ENCODE measurements at places on chromosomes 1 and 21.

- DNase-seq, result no peak
Observed at GRCh38 chr1:154326546-154327465, 1.5 kb downstream of the ATP8B2 start.

DNA sequence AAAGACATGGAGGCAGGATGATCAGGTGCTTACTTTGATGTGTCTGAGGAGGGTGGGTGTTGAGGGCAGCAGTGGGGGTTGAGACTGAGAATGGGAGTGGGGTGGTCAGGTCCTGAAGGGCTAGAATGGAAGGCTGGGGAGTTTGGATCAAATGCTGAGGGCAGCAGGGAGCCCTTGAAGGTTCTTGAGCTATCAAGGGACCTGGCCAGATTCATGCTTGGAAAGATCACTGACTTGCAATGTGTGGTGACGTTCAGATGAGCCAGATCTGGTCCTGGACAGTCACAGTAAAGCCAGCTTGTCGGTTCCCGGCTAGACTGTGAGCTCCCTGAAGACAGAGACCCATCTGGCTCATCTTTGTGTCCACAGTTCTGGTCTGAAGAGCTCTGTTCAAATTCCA is 3.8 kb downstream of the EPHB2 start:
- DNase-seq, result no peak

- DNase-seq, result no peak
Observed at GRCh38 chr1:228292609-228292911, 84.7 kb downstream of the OBSCN start.

DNA sequence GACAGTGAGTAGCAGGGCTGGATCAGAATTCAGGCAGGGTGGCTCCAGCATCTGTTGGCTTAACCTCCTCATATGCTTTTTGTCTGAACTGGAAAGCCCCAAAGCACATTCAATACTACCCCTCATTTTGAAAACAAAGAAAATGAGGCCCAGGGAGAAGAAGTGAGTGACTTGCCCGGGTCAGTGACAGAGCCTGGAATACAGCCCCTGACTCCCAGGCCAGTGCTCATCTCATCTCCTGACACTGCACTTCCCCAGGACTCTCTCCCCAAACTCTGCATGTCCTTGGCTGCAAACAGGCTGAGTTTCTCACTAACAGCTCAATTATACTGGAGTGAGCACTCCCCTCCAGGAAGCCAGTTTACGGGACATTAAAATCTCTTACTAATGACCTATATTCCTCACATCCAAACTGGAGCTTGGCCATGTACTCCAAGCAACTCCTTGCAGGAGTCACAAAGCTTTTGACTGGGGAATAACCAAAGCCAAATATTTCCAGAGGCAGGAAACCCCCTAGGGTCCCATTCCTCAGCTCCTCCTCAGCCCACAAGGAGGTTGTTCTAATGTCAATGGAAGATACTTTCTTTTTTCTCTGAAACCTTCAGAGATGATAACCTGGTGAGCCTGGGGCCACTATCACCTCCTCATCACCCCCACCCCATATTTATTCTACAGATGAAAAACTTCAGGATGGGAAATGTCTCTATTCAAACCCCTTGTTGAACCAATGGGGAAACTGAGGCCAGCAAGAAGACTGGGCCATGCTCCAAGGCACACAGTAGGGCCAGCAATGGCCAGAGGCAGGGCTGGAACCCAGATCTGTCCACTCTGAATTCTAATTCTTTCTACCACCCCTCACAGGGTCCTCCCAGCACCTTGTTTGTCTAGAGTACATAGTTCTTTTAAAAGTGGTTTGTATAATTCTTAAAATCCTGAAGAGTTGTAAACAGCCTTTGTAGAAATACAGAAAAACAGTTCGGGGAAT is 127.0 kb downstream of the PLPP3 start:
- DNase-seq, result no peak

- DNase-seq, result no peak
Observed at GRCh38 chr1:193533853-193534252, 347.4 kb upstream of the B3GALT2 start.

DNA sequence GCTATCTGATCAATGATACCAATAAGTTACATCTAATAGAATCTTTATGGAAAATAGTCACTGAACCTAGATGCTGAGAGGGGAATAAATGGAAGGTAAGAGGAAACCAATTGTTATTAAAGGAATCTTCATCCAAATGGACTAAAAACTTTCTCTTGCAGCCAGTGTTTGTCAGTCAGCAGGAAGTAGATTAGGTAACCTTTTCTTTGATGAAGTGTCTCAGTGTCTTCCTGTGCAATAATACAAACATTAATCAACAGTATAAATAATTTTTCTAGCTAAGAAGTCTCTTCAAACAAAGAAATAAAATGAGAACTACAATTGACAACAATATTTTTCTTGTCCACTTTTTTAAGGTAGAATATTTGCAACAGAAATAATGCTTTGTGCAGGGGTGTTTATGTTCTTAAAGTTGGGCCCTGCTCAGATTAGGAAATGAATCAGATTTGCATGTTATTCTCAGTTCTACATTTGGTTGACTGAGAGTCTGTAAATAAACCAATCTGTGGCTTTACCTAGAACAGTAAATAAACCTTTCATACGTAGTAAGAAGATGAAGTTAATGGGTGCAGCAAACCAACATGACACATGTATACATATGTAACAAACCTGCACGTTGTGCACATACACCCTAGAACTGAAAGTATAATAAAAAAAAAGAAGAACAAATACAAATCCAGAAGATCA is 391.4 kb downstream of the MRPL39 start:
- no peak for DNase-seq

DNA sequence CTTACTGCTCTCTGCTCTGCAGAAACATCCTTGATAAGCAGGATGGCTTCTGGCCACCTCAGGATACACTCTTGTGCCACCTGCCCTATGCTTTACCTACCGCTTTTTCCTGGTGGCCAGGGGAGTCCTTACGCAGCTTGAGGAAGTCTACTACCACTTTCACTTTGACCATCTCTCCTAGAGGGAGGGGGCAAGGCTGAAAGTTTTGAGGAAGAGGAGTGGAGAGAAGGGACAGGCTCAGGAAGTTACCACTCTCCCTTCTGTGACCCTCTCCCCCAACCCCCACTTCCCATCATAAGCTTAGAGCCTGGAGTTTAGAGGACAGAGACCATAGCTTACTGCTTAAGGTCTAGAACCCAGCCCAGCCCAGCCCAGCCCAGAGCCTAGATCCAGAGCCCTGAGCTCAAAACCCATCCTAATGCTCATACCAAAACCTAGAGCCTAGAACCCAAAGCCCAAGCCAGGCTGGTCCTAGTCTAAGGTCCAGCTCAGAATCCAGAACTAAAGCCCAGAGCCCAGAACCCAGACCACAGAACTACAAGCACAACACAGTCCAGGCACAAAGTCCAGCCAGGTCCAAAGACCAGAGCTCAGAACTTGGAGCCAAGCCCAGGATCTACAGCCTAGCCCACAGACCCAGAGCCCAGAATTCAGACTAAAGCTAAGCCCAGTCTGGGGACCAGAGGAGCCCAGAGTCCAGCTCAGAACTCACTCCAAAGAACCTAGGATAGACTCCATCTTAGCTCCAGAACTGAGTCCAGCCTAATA is 18.0 kb upstream of the MFSD2A start:
- DNase-seq, result no peak

DNA sequence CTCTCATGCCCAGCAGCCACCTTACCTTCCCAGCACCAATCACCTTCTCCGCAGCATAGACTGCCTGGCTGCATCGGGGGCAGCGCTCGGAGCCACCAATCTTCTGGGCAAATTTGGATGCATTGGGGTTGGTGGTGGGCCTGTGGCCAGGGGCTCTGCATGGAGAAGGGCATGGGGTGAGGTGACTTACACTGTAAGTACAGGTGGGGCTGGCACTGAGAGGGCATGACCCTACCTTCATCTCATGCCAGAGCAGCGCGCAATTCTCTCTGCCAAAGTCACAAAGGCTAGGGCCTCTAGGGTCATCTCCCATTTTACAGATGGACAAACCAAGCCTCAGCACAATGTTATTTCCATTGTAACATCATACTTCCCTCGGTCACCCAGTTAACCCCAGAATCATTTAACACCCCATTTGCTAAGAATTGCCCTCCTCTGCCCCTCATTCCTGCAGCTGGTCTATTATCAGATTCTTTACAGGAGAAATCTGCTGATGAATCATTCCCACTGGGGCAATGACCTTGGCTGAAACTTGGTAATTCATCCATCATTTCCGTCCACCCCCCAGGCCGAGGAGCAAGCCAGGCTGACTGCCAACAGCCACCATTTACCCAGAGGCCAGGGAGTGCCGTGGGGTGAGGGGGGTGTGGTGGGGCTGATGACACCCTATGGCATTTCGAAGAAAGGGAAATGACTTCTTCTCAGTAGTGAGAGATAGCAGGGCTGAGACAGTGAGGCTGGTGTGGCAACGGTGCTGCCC is 17.9 kb downstream of the CSRP1 start:
- peak; percentile 52 for DNase-seq

- peak; percentile 86 for DNase-seq
Observed at GRCh38 chr1:236142253-236143103, at the start of gene GPR137B. Gene GPR137B, plus strand, starts transcription at chr1:236142539. Its CDS starts 84 bp downstream, at chr1:236142623.

DNA sequence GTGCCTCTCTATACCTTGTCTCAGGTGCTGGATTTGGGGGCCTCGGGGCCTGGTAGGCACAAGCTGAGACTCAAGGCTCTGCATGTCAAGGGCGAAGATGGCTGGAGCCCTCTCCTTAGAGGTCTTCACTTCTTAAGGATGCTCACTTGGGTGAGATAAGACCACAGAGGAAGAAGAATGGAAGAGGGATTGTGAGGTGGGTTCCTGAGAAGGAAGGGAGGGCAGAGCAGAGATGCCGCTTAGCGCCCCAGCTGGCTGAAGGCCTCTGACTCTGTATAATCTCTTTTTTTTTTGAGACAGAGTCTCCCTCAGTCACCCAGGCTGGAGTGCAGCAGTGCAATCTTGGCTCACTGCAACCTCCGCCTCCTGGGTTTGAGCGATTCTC is 32.2 kb downstream of the SOX13 start:
- peak; percentile 38 for DNase-seq

DNA sequence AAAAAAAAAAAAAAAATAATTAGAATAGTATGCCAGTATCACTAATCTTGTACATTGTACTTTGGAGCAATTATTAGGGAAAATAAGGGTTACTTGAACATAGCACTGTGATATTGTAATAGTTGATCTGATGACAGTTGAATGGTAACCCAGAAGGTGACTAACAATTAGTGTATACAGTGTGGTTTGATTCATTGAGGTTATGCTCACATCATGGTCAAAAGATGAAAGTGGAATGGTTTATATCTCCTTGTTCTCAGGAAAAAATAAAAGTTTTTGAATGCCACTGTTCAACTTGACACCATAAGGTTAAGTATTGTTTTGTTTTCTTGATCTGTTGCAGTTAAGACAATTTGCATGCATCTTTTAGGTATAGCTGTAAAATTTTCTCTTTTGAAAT is 87.0 kb downstream of the GPR52 start:
- no peak for DNase-seq

DNA sequence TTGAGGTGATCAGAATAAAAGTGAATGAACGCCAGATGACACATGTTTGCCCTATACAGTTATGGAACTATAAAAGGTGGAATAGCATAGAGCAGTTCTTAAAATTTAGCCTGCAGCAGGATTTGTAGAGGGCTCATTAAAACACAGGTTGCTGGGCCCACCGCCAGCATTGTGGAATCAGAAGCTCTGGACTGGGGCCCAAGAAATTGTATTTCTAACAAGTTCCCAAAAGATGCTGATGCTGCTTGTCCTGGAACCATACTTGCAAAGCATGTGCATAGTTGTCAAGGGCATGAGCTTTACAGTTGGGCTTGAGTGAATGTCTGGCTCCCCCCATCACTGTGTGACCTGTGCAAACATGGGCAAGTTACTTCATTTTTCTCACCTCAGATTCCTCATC is 37.5 kb upstream of the LRRC53 start:
- no peak for DNase-seq

DNA sequence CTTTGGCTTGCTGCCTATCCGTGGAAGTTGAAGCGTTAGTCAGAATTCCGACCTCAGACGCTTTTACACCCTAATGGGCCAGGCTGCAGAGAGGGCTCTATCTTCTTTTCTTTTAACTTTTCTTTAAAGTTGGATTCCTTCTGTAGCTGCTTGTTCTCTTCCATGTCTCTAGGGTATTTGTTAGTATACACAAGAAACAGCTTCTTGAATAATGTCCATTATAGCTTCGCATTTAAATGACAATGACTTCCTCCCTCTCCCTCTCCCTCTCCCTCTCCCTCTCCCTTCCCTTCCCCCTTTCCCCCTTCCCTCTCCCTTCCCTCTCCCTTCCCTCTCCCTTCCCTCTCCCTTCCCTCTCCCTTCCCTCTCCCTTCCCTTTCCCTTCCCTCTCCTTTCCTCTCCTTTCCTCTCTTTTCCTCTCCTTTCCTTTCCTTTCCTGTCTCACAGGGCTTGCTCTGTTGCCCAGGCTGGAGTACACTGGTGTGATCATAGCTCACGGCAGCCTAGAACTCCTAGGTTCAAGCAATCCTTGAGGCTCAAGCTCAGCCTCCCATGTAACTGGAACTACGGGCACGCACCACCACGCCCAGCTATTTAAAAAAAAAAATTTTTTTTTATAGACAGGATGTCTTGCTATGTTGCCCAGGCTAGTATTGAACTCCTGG is 33.0 kb downstream of the RIPPLY3 start:
- no peak for DNase-seq

GRCh38 chr1:24057171-24057570 is 54.8 kb downstream of the MYOM3 start:
- DNase-seq, result no peak

DNA sequence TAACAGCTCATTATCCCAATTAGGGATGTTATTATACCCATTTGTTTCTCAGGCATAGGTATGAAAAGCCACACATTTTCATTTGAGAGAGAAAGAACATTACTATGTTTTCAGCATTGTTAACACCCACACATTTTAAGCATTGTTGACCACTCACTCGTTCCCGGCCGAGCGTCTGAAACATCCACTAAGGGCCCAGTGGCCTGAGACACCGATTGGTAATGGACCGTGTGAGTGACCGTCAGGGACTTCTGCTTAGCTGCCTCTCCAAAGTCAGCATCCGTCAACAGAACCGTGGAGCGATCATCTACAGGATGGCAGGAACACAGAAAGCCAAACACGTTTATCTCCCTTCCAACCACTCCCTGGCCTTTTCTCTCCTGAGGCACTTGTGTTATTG is 184.6 kb downstream of the PCP4 start:
- DNase-seq, result no peak
